Stimulated activated CD8-positive, alpha-beta memory T cell treated with anti-CD3 and anti-CD28 coated beads, Interleukin-4, amount 100 ng/mL, for 1 hour (primary cell): ENCODE measurements at places on chromosomes 11 and 22.

- no peak for DNase-seq
Measured at GRCh38 chr11:870418-870817, 27.8 kb downstream of the TSPAN4 start.

- DNase-seq, result no peak
Measured at GRCh38 chr11:9651481-9651880, 12.4 kb upstream of the SWAP70 start.

DNA sequence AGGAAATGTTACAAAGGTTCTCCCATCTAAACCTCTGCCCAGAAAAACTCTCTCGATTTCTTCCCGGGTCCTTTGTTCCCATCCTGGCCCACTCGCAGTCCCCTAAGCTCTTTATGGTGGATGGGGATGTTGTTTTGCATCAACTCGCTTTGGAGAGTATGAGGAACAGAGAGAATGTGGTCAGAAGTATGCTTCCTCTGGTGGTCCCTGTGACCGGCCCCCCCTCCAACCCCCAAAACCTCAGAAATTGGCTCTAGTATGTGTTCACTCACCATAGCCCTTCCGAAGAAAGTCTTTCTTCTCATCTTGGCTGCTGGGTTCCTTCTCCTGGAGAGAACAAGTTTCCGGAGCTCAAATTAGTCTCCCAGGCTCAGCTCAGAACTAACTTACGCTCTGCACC is 54.4 kb downstream of the GRAMD1B start:
- DNase-seq, result no peak

DNA sequence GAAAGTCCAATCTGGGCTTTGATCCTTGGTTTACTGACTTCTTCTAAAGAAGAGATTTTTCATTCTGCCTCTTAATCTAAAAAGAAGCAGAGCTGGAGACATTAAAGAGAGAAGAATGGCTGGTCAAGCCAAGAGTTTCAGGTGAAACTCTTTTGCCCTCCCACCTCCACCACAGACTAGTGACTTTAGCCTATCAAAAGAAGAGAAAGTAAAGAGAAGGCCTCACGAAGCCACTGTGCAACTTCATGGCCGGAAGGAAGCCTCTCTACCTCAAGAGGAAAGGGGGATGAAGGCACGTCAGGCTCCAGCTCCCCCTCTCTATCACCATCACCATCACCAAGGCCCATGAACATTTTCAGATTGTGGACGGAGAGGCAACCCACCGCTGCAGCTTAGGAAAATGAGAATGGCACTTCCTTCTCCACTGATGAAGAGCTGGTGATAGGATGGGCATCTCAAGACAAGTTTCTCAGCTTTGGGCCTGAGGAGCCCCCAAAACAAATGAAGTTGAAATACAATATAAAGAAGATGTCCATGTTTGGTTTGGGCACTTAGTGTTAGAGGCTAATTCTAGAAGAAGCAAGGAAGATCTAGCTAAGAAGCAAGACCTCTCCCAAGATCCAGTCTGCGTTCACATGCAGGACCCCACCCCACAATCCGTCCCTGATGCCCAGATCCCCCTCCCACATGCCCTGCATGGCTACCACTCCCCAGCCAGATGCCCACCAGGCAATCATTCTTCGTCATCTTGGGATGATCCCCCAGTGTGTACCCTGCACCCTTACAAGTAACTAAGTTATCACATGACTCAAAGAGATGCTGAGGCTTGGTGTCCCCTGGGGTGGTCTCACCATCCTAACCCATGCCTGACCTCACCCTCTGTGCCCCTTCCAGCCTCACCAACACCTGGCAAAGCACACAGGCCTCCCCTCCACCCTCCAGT is 52.6 kb downstream of the IGSF9B start:
- DNase-seq, result no peak
